ENCODE measurements at places on chromosomes 12 and 14.

DNA sequence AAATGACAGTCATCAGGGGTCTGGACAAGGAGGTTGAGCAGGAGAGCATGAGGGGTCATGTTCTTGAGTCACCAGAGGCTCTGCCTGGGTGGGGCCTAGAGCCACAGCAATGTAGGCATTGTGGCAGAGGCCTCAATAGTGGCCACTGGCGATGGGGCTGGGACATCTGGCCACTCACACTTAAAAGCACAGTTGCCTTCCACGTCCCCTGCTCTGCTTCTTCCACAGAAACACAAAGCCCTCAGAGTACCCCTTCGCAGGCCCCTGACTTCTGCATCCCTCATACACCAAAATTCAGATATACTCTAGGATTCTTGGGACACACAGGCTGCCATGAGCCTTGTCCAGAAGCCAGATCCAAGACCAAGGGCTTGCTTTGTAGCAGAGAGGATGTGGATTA, 2.2 kb downstream of the SLC10A1 start:
- no peak for DNase-seq

GRCh38 chr12:89882050-89882449, 173.4 kb upstream of the ATP2B1 start:
- DNase-seq = no peak

DNA sequence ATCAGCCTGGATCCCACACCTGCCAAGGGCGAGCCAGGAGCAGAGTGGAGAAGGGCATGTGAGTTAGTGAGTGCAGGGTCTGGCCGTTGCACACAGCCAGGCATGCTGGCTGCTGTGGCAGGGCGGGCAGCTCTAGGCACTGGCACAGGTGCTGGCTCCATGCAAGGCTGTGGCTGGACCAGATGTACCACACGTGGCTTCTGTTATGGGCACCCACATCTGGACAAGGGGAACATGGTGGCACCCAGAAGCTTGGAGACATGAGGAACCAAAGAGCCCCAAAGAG, 20.1 kb downstream of the SERPINA3 start:
- no peak for DNase-seq

GRCh38 chr12:3958534-3958933, 85.3 kb upstream of the PARP11 start:
- DNase-seq = no peak

GRCh38 chr12:60278209-60278608, 682.4 kb downstream of the SLC16A7 start:
- no peak for DNase-seq

- no peak for DNase-seq
Observed at GRCh38 chr12:123754041-123754772, 7.9 kb upstream of the DNAH10 start.

DNA sequence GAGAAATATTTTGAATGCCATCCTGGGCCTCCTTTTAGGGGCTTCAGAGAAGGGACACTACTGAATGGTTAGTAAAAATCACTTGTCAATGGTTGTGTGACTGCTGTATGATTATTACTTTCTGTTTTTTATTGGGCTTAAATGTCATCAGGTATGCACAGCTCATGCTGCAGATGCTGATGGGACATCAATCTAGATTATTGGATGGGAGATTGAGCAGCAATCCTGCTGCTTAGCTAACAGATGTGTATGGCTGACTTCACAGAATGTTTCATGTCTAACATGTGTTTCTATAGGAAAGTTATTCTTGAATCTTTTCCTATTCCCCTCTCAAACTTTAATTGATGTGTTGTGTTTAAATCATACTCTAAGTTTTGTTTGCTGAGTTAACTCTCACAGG, 166.8 kb downstream of the RMST start:
- DNase-seq = no peak

- DNase-seq = no peak
Observed at GRCh38 chr12:62934799-62935674, at the start of gene PPM1H. Gene PPM1H, minus strand, starts transcription at chr12:62935150. Its CDS starts 414 bp downstream, at chr12:62934736.

GRCh38 chr12:58728397-58728796, 191.9 kb downstream of the LRIG3 start:
- no peak for DNase-seq

- no peak for DNase-seq
Observed at GRCh38 chr12:121159467-121160307, 27.0 kb downstream of the P2RX7 start.

- no peak for DNase-seq
Observed at GRCh38 chr12:93008044-93008778, 79.1 kb upstream of the EEA1 start.

DNA sequence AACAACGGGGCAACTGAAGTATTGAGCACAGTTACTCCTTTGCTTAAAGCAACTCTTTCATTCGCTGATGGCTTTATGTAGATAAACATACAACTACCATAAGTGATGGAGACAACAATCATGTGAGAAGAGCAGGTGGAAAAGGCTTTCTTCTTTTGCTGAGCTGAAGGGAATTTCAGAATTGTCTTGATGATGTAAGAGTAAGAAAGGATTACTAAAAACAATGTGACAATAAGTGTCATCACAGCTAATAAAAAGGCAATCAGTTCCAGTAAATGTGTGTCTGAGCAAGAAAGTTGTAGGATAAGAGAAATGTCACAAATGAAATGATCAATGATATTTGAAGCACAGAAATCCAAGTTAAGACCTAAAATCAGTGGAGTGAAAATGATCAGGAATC, 647 bp downstream of the OR6C70 start:
- no peak for DNase-seq

DNA sequence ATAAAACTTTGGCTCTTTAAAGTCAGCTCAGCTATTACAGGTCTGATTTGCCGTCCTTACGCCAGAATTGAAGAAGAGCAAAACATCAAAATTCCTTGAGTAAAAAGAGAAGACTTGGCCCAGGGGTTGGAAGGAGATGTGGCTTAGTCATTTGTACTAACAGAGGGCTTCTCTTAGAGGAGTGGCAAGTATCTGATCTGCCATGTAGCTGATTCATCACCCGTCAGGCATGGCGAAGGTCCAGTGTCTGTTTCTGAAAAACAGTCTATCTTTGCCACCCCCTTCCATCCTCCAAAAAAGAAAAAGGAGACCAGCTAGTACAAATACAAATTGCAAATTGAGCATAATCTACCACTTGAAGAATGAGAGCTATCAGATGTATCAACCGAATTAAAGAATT, 91.9 kb downstream of the RAD52 start:
- DNase-seq = no peak

GRCh38 chr12:2083008-2083407, 30.2 kb downstream of the CACNA1C start:
- no peak for DNase-seq

DNA sequence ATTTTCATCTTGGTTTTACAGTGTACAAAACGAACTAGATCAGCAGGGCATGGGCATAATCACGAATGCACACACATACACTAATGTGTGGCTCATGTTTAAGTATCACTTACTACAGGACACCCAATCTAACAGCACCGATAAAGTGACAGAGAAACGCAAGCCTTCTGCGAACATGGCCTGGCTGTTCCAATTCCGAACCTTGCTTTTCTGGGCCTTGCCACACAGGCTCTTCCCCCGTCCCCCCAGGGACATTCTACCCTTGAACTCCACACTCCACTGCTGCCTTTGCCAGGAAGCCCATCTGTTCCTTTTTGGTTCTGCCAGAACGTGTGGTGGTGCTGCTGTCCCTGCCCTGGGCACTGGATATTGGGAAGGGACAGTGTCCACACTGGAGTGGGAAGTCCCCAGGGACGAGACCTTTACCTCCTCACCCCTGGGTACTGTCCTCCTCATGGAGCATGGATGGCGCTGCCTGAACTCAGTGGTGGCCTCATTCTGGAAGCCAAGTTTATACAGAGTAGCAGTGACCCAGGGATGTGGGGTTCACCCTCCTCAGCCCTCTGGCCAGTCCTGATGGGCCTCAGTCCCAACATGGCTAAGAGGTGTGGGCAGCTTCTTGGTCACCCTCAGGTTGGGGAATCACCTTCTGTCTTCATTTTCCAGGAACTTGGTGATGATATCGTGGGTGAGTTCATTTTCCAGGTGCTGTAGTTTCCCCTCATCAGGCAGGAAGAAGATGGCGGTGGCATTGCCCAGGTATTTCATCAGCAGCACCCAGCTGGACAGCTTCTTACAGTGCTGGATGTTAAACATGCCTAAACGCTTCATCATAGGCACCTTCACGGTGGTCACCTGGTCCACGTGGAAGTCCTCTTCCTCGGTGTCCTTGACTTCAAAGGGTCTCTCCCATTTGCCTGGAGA, 7.9 kb downstream of the SERPINA1 start:
- no peak for DNase-seq

- DNase-seq = no peak
Observed at GRCh38 chr12:29692237-29692636, 91.5 kb downstream of the TMTC1 start.

GRCh38 chr14:106230071-106230470, 703.7 kb downstream of the TMEM121 start:
- no peak for DNase-seq

DNA sequence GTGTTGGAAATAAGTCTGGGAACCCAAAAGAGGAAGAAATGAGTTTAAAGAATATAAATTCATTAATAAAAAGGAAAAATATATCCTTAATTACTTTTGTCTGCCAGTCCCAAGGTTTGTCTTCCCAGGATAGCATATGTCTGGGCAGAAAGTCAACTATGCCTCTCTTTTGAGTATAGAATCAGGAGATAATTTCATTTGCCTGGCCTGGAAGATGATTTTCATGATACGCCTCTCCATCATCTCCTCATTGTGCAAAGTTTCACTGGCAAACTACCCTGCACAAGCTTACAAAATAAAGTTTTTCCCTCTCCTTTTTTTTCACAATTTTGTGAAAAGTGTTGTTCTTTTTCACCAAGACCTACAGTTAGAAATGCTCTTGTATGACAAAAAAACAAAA, 340.8 kb downstream of the EGLN3 start:
- no peak for DNase-seq

DNA sequence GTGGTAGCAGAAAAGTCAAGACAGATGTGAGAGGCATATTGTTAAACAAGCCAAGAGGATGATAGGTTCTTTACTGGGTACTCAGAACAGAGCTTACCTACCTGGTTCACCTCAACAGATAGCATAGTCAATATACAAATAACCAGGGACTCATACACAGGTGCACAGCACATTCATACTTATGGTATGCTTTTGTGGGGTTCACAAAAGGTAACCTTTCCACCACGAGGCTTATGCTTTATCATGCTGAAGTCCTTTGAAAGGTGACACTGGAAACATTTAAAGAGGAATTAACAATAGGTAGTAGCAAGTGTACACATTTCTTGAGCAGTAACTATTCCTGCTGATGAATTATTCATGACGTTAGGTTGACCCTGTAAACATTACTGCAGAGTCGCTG, 42.2 kb upstream of the MBIP start:
- no peak for DNase-seq

DNA sequence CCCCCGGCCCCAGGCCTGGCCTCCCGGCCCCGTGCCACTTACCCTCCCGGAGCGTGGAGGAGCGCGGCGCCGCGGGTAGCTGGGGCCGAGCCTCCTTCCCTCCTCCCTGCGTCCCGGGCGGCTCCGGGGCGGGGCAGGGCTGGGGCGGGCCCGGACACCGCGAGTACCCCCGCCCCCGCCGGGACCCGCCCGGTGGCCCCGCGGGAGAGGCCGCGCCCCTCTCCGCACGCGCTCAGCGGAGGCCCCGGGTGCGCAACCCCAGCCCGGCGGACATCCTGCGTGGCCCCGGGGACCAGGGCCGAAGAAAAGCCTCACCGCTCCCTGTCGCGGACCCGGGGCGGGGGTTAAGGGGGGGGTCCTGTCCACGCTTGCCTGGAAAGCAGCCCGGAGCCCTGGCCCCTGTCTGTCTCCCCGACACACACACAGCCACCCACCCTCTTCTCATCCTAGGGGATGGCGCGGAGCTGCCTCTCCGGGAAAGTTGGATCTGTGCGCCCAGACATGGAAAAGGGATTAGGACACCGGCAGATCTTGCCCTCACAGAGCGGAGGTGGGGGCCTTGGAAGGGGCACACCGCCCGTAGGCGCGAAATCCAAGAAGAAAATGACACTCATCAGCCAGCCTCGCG, at the start of gene SYNE3:
Gene SYNE3, minus strand, starts transcription at position 97 of the 628 bp plus-strand sequence. CDS start 40,829 bp downstream, outside the sequence.
- no peak for DNase-seq

DNA sequence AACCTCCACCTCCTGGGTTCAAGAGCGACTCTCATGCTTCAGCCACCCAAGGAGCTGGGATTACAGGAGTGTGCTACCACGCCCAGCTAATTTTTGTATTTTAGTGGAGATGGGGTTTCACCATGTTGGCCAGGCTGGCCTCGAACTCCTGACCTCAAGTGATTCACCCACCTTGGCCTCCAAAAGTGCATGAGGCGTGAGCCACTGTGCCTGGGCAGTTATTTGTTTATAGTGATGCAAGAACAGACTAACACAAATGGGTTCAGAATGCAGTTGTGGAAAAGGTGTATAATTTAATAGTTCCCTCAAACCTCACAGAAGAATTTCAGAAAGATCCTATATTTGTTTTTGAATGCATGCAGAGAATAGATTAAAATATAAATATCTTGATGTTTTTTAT, 447.1 kb downstream of the ZFP36L1 start:
- DNase-seq = no peak

GRCh38 chr14:106309423-106309822, 783.0 kb downstream of the TMEM121 start:
- DNase-seq = no peak

GRCh38 chr12:101670007-101670671, 27.3 kb upstream of the CHPT1 start:
- peak; percentile 20 for DNase-seq

- DNase-seq = no peak
Observed at GRCh38 chr12:75708802-75709201, 197.4 kb upstream of the KRR1 start.

- no peak for DNase-seq
Observed at GRCh38 chr12:113022563-113023297, 33.8 kb upstream of the DTX1 start.

DNA sequence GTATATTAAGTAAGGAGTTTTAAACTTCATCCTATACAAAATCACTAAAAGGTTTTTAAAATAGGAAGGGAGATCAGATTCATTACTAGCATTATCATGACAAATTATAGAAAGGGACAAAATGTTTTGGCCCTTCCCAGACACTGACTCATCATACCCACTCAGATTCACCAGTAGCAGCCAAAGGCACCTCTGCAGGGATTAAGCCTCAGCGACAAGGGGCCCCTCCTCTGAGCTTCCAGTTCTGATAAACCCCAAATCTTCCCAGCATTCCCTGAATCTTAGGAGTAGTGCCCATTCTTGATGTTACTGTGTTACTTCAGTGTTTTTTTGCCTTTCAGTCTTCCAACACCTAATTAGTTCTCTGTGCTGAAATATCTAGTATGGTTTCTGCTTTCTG, 14.5 kb downstream of the KRAS start:
- DNase-seq = no peak

DNA sequence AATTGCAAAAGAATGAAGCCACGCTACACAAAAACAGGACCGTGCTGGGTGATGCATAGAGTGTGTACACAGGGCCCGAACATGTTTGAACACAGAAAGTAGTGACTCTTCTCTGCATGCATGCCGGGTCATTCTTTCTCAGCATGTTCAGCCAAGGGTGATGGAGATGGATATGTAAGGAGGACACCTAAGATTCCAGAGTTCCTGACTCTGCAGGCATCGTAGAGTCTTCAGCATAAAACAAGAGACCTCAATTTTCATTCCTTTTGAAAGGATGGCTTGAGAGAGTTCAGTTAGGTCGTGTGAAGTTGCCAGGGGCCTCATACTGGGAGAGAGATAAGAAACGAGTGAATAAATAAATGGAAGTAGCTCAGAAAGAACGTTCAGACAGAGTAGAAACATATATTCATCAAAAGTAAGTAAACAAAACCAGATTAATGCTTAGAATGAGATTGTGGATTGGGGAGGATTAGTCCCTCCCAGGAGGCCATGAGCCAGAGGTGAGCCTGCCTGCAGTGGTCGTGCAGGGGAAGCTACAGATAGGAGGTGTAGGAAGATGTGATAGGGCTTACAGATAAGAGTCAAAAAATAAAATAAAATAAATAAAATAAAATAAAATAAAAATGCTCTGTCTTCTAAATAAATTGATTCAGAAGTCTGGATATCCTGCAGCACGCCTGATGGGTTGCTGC, 27.6 kb upstream of the SEL1L start:
- DNase-seq = no peak

Measured in HFF-Myc (cell line).